ENCODE measurements at places on chromosomes 5 and 9.

DNA sequence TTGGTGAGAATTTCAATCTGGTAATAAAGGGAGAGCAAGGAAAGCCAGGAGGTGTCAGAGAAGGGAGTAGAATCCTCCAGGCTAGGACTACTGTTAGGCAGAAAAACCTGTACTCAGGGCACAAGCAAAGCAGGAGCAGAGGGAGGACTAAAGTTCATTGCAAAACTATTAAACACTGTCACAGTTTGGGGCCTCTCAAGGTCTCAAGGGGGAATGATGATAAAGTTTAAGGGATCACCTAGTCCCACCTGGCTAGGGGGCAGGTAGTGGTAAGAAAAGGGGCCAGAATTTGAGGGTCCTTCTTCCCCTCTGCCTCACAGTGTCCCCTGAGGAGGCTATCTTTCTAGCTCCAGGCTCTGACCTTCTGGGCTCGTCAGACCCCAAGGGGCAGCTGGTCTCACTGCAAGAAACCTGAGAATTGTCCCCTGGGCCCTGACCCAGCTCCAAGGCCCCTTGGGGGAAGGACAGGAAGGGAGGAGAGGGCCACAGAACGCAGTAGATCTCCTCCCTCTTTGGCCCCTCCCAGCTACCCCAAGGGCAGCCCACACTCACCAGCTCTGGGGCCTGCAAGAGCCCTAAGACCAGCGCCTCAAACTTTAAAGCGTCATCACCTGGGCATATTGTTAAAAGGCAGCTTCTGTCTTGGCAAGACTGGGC lies 974 bp downstream of the CCDC69 start:
- DNase-seq, result no peak

- DNase-seq, result no peak
Observed at GRCh38 chr5:157554179-157555036, 21.2 kb downstream of the ADAM19 start.

- DNase-seq, result no peak
Observed at GRCh38 chr9:87770616-87771315, 44.8 kb downstream of the CTSL start.

- DNase-seq, result peak; percentile 16
Observed at GRCh38 chr9:68844631-68845612, 139.9 kb downstream of the PIP5K1B start.

GRCh38 chr9:81499021-81499454 lies 190.3 kb downstream of the TLE1 start:
- DNase-seq, result peak; percentile 86

- no peak for DNase-seq
Observed at GRCh38 chr5:135724617-135725016, 109.8 kb upstream of the SLC25A48 start.

DNA sequence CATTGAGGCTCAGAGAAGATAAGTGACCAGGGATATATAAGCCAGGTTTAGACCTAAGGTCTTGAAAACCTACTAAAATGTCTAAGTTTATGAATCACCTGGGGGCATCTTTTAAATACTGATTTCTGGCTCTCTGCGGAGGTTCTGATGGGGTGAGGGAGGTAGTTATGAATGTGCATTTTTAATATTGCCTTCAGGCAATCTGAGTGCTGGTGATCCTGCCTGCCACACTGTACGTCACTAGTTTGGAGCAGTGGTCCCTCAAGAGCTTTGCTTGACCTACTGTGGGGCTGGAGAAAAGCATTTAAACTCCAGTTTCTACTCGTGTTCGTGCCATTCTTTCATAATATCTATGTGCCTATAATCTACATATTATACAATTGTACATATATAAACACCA lies 36.1 kb downstream of the KLF4 start:
- DNase-seq, result no peak

- DNase-seq, result peak; percentile 86
Observed at GRCh38 chr5:65801352-65801783, 79.4 kb downstream of the NLN start.

DNA sequence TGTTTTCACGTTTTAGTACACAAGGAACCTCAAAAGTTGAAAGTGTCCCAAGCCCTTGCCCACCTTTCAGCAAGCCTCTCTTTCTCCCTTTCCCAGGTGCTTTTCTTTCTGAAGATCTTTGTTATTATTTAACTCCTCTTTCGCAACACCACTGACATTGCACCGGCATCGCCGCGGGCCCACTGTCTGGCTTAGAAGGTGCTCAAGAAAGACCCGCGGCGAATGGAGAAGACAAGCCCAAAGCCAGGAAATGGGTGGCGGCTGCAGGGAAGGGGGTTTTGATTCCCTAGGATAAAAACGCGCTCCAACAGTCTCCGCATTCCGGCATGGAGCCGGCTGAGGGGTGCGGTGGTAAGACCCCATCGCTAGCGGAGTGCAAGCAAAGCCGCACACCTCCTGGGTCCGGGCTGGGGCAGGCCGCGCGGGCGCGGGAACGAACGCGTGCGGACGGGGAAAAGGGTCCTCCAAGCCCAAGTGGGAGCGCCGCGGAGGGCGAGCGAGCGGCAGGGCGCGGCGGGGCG lies 404 bp upstream of the AFAP1L1 start:
- no peak for DNase-seq

DNA sequence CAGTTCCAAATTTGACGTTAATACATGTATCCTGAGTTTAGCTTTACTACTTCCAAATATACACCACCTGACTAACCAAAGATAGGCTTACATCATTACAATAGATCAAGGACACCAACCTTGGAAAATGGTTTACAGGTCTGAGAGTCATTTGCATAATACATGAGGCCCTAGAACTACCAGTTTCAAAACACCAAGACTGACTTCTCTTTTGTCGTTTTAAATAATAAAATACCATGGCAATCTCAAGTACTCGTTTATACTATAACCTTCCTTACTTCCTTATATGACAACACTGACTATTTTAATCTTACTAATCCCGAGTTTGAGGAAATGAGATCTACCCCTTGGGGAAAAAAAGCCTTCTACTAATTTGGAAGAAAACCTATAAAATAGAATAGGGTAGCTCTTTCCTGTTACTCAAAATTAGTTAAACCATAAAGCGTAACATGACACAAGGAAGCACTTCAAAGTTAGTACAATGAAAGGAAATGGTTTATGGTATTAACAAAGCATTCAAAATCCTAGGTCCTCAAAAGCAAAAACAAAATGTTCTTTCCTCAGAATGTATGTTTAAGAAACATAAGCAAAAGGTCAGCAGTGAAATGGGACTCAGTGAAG lies 42.1 kb downstream of the UBQLN1 start:
- no peak for DNase-seq

DNA sequence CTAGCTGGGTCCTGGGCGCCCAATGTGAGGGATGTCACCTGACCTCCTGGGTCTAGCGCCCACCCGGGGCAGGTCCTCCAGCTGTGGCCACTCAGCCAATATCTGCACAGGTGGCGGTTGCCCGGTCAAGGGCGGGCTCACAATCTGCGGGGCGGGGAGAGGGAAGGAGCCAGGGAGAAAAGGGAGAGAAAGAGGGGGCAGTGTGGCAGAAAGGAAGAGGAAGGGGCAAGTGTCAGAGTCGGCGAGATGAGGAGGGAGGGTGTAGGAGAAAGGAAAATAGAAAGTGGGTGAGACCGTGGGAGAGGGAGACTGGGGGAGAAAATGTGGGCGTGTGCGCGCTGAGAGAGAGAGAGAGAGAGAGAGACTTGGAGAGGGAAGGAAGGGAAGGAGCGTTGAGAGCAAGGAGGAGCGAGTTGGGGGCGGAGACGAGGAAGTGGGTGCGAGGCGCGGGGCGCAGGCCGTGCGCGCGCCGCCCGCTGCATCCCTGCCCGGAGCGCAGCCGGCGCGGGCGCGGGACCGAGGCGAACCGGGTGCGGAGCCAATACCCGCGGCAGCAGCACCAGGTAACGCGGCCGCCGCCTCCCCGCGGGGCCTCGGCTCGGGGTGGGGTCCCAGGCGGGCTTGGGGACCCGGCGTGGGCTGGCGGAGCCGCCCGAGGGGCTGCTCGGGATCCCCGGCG lies at the start of gene HRH2:
HRH2 (plus strand) TSS at position 479 of the 679 bp plus-strand sequence. CDS start 25,163 bp downstream, outside the sequence.
- DNase-seq, result no peak

GRCh38 chr9:37414503-37414943 lies 8.0 kb upstream of the GRHPR start:
- no peak for DNase-seq

- DNase-seq, result no peak
Observed at GRCh38 chr9:100217536-100217935, 118.5 kb downstream of the INVS start.

- peak; percentile 57 for DNase-seq
Observed at GRCh38 chr5:82538339-82539034, 260.3 kb upstream of the RPS23 start.

GRCh38 chr5:140311011-140311467 lies 8.1 kb upstream of the PFDN1 start:
- DNase-seq, result peak; percentile 90

- no peak for DNase-seq
Observed at GRCh38 chr5:148483750-148484149, 100.0 kb downstream of the FBXO38 start.

DNA sequence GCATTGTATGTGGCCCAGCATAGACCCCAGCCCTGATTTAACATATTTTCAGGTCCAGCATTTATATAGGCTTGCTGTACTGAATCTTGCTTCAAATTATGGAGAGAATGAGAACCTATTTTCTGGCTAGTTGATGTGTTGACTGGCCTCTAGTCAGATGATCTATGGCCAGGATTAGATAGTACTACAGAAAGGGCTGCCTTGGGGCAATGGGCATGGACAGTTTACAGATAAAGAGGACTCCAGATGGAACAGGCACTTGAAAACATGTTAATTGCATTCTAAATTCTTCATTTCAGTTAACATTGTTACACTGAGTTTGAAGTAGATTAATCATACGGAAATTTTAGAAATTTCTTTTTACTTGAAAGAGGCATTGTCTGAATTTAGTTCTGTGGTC lies 61.5 kb downstream of the RAB14 start:
- DNase-seq, result no peak

DNA sequence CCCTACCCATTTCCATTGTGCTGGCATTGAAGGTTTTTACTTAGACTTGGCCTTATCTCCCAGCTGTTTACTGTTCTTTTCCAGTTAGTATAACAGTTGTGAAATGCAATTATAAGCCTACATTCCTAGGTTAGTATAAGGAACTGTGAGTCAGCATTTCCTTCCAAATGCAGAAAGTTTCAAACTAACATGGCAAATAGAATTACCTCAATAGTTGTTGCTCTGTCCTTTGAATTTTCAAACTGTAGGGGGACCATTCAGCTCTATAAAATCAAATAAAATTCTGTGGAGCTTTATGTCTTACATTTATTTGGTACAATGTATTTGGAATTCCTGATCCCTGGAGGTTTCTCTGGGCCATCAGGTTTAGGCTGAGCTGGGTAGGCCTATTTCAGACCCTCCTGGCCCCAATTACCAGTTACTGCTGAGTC lies 47.2 kb downstream of the ARHGEF28 start:
- peak; percentile 81 for DNase-seq

- no peak for DNase-seq
Observed at GRCh38 chr9:35646153-35646532, 4.6 kb downstream of the SIT1 start.

DNA sequence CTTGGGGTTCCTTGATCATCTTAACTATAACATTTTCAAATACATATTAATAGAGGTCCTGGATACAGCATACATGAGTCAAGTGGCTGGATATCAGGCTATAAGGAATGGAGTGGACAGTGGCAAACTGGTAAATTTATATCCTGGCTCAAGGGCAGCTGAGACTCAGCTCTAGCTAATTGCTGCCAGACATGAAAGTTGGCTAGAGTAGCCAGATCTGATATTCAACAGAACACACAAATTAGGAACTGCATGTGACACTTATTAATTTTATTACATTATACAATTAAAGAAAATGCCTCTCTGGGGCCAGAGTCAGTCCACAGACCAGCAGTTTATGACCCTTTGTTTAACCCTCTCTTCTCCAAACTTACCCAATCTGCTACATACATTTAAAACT lies 206.5 kb downstream of the KCTD16 start:
- no peak for DNase-seq

DNA sequence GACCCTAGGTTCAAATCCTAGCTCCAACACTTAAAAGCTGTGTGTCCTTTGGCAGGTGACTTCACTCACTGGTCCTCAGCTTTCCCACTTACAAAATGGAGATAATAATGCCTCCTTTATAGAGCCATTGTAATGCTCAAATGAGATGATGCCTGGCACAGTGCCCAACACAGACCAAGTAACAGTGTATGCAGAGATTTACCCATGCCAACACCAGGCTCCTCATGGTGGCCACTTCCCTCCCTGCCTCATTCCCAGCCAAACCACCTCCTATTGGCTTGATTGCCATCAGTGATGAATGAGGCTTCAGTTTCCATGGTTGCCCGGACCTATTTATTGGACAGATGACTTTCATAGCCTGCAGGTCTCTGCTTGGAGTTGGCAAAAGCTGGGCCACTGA lies 469.4 kb downstream of the CDK5RAP2 start:
- no peak for DNase-seq

GRCh38 chr9:136370687-136371532 lies 2.6 kb downstream of the CARD9 start:
- no peak for DNase-seq

- no peak for DNase-seq
Observed at GRCh38 chr9:27440888-27441740, 83.0 kb upstream of the IFNK start.

DNA sequence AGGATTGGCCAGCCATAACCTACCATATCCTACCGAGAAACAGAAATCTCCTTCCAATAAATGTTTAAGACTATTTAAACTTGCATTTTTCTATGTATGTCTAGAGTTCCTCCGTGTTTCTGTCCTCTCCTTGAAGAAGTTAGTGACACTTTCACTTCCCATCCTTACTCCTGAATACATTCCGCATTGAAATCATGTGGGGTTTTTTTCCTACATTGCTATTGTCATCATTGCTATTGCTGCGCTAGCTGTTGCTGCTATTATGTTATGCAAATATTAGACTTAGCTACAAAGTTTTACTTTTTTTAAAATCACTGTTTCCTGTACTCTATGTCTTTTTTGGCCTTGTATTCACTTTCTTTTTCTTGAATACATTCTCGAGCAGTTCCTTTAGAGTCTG lies 83.3 kb upstream of the NEK6 start:
- DNase-seq, result no peak

GRCh38 chr9:116491659-116492058 lies 195.4 kb upstream of the TRIM32 start:
- DNase-seq, result peak; percentile 56

- DNase-seq, result peak; percentile 34
Observed at GRCh38 chr9:137456061-137456863, 2.9 kb downstream of the NSMF start.

DNA sequence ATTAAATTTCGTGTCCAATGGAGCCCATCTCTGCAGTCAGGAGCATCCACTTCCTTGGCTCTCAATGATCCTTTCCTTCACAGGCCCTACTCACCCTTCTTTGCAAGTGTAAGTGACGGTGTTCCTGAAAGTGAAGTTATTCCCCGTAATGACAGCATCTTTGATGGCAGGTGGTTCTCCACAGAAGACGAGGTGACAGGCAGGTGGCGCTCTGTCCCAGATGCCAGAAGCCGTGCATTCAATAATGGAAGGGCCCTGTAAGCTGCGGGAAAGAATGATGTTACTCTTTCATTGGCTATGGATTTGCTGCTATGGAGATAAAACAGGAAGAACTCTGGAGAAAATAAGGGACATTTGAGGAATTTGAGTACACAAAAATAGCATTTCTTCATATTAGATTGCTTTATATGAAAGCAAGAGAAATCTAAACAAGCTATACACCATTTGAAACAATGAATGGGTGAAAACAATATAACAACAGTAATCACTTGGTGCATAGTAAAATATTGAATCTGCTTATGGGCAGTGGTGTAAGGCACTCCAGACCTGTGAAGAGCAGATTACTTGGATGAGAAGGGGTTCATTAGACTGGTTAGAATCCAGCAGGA lies 89.9 kb upstream of the TXNDC8 start:
- DNase-seq, result peak; percentile 53

- no peak for DNase-seq
Observed at GRCh38 chr9:70493029-70493428, 78.6 kb upstream of the KLF9 start.

Measured in fibroblast of skin of right biceps (primary cell).